GOT3 (cell line): ENCODE measurements at places on chromosomes 16 and 17.

DNA sequence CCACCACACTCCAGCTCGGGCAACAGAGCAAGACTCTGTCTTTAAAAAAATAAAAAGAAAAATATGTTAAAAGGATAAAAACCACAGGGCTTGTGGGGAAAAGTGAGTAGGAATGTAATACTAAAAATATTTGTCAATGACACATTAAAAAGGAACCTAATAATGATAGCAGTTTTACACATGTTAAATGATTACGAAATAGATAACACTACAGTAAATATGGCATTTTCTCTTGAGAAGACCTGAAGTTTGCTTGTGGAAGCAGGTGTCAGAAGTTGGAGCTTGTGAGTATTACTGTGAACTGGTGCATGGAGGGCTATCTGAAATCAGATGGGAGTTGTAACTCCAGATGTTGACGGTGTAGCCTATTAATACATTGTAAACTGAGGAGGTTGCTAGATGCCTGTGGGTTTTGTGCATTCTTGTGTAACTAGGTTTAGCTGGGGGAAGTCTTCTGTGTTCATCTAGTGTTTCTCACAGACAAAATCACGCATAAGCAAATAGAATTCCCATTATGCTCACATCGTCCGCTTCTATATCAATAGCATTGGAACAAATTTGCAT lies 44.2 kb upstream of the CLEC18A start:
- DNase-seq, result no peak

GRCh38 chr17:38900978-38901656 lies 24.3 kb upstream of the LASP1NB start:
- DNase-seq, result peak; percentile 38

DNA sequence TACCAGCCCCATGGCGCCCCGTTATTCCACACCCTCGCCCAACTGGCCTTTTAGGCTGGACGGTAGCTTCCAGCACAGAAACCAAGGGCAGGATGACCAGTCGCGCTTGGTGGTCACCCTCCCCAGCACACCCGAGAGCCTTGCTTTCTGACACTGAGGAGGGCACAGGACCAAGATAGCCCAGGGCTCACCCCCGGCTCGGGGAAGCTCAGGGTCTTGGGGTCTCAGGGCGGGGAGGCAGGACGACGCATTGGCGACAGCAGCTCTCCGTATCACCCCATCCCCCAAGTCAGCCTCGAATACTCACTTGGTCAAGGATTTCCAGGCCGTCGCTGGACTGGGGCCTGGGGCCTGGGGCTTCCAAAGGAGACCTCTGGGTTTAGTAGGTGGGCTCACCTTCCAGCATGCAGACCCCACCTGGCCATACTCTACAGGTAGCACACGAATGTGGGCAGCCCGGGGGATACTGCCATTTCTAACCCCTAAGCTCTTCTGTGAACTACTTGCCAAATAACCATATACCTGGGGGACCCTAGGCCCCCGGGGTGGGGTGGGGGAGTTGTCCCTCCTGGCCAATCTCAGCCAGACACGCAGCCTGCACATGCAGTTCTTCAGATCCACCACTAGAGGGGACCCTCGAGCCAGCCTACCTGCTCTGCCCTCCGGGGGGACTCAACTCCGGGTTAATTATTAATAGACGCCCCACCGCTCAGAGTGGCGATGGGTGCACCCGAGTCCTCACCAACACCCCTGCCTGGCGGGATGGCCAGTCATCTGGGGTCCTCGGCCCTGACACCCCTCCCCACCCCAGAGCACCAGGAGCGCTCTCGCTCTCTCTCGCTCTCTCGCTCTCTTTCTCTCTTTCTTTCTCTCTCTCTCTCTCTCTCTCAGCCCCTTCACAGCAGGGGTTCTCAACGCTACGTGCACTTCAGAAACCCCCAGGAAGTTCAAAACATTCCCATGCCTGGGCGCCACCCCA lies 30.0 kb downstream of the TBC1D16 start:
- no peak for DNase-seq

- no peak for DNase-seq
Measured at GRCh38 chr16:57048095-57048494, 44.3 kb upstream of the CPNE2 start.

DNA sequence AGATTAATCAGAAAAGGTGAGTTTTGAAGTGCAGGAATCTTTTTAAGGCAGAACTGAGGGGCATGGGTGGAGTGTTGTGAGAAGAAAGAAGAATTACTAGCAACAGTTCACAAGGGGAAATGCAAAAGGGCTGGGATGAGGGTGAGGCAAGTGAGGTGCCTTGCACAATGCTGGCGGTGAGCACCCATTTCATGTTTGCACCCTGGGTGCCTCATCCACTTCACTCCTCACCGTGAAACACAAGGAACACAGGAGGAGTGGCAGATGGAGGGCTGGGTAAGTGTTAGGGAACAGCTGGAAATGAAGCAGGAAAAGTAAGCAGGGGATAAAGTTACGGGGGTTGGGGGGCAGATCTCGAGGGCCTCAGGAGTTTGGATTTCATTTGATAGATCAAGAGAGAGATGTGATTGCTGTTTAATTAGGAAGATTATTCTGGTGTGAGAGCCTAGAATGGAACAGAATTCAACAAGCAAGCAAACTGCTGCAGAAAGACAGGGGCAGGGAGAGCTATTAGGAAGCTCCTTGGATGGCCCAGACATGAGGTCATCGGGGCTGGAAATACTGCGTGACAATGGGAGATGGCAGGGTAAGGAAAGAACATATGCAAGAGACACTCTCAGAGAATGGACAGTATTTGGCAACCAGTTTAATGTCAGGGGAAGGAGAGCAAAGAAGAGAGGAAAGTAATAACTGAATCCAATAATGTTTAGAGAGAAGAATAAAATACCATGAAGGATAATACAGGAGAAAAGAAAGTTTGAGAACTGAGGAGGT lies 8.3 kb upstream of the HEATR6 start:
- DNase-seq, result peak; percentile 16

DNA sequence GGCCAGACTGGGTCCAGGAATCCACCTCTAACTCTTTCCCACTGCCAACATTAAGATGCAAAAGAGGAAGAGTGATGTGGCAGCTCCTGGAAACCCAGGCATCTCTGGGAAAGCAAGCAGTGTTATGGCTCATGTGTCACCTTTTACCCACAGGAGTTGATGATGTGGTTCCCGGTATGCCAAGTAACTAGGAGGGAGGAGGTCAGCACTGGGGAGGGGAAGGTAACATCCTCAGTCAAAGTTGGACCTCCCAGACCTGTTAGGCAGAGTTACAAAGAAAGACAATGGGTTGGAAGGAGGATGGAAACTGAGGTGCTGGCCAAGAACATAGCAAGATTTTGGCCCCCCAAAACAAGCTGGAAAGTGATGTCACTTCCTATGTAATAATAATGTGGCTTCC lies 11.4 kb downstream of the KRABD2 start:
- DNase-seq, result no peak

GRCh38 chr16:2090777-2091546 lies 43.2 kb downstream of the TSC2 start:
- DNase-seq, result no peak

DNA sequence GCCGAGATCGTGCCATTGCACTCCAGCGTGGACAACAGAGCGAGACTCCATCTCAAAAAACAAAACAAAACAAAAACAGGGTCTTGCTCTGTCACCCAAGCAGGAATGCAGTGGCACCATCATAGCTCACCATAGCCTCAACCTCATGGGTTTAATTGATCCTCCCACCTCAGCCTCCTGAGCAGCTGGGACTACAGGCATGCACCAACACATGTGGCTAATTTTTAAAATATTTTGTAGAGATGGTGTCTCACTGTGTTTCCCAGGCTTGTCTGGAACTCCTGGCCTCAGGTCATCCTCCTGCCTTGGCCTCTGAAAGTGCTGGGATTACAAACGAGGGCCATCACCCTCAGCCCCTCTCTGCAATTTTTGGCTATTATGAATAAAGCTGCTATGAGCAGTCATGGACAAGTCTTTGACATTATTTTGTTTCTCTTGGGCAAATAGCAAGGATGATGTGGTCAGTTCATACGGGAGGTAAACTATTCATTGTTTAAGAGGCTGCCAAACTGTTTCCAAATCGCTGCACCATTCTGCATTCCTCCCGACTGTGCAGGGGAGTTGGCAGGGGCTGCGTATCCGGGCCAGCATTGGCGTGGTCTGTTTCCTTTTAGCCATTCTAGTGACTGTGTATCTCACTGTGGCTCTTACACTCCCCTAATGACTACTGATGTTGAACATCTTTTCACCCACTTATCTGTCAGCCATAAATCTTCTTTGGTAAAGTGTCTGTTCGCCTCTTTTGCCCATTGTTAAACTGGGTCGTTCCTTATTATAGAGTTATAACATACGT lies 21.1 kb downstream of the EIF4A3 start:
- no peak for DNase-seq

DNA sequence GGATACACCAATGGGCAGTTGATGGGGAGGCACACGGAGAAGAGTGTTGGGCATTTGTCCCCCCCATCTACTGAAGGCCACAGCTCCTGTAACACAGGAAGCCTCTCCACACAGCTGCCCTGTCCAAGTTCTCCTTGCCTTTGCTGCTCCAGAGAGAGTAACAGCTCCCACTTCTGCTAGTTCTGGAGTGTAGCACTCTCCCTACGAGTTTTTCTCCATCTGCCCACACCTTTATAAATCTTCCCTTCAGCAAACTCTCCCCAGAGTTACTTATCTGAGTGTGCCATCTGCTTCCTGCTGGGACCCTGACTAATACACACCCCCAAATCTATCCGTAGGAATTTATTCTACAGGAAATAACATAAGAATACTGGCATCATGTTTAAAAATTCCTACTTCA lies 42.6 kb upstream of the ERN1 start:
- DNase-seq, result no peak

- DNase-seq, result no peak
Measured at GRCh38 chr17:64133546-64134215, 3.7 kb upstream of the ERN1 start.

DNA sequence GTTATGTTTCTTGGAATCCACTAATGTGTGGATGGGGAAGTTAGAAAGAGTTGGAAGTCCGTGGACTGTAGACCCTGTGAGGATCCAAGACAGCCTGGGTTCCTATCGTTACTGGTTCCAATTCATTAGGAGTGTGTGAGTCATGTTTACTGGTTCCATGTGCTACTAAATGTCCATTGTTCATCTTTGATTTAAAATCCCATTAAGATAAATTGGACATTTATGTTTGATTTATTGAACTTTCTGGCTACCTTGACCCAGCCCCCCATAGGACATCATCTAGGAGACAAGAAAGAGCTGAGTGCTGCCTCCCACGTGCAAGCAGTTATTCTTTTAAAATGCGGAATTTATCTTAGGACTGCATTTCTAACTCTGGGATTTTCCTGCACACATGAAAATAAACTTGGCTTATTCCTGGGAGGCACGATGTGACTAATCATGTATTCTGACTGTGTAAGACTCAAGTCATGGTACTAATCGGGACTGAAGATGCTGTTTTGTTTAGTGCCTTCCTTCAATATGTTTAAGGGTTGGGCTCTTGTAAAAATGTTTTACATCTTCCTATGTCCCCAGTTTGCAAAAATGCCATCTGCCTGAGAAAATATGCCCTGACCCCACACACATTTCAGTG lies 53.4 kb downstream of the RGS9 start:
- no peak for DNase-seq
